ENCODE measurements at places on chromosomes 11 and 22.
A peak's percentile ranks its signal among the peaks of the same experiment; 100 is the strongest.

GRCh38 chr11:117919781-117920221, 9.4 kb downstream of the TMPRSS13 start:
- H3K36me3 ChIP-seq = no peaks in the 10 kb centered on the region
- no peaks in the 10 kb centered on the region for H3K27me3 ChIP-seq
- DNase-seq = no peak
- H3K4me3 ChIP-seq = no peak overlapping the region
- no peak overlapping the region for H3K27ac ChIP-seq

GRCh38 chr11:38818720-38819119, 2220.7 kb upstream of the RAG2 start:
- no peak overlapping the region for H3K27ac ChIP-seq
- H3K4me1 ChIP-seq = no peaks in the 10 kb centered on the region
- no peaks in the 10 kb centered on the region for H3K36me3 ChIP-seq

- H3K27ac ChIP-seq = no peak overlapping the region
- DNase-seq = no peak
- no peak overlapping the region for H3K4me3 ChIP-seq
- no peaks in the 10 kb centered on the region for H3K27me3 ChIP-seq
- peaks cover 24% of the 10 kb centered on the region for H3K4me1 ChIP-seq
- no peaks in the 10 kb centered on the region for H3K36me3 ChIP-seq
Observed at GRCh38 chr22:35634015-35634414, 14.2 kb upstream of the APOL6 start.

DNA sequence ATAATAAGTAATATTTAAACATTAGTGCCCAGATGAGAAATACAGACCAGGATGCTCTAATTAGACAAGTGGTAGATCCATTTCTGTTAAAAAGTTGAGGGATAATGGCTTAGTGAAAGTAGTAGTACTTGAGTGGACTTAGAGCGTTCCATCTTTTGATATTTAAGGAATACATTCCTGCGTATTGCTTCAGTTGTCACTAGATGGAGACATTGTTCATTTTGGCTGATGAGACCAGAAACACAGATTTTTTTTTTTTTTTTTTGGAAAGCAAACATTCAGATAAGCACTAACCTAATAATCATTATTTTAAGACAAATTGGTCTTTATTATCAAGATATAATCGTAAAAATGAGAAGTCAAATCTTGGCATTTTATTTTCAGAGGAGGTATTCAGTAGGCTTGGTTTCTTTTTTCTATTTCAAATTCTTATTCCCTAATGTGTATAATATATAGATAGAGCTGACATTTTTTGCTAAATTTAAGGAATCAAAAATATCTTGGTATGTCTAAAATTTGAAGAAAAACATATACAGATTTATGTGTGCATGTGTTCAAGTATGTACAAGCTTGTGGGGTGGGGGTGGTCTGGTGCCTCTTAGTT, 92.9 kb downstream of the DYNC2H1 start:
- H3K27me3 ChIP-seq = no peaks in the 10 kb centered on the region
- no peak for DNase-seq
- no peak overlapping the region for H3K4me3 ChIP-seq
- H3K27ac ChIP-seq = no peak overlapping the region
- peaks cover 34% of the 10 kb centered on the region for H3K36me3 ChIP-seq
- no peaks in the 10 kb centered on the region for H3K4me1 ChIP-seq

DNA sequence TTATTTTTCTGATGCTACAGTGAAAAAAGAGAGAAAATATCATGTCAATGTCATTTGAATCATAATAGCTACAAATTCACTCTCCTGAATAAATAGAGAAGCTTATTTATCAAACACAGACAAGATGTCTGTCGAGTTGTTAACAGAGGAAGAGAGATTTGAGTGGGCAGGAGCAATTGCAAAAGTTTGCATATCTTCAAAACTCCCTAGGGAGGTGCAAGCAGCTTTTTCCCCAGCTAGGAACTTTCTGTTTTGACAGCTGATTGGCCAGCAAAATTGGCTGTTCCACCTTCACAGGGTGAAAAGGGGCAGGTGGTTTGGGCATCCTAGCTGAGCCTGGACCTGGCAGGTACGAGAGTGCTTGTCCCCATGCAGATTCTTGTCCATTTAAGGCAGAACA, 98.2 kb downstream of the NTM start:
- H3K4me3 ChIP-seq = no peak overlapping the region
- H3K4me1 ChIP-seq = no peaks in the 10 kb centered on the region
- H3K27me3 ChIP-seq = peaks cover 14% of the 10 kb centered on the region
- H3K27ac ChIP-seq = no peak overlapping the region
- no peak for DNase-seq
- no peaks in the 10 kb centered on the region for H3K36me3 ChIP-seq

GRCh38 chr11:126281245-126281644, 1.6 kb upstream of the TIRAP start:
- DNase-seq = peak; percentile 71
- no peak overlapping the region for H3K27ac ChIP-seq
- H3K36me3 ChIP-seq = peaks cover 7% of the 10 kb centered on the region
- peaks cover 23% of the 10 kb centered on the region for H3K4me1 ChIP-seq

- H3K4me3 ChIP-seq = no peak overlapping the region
- H3K27me3 ChIP-seq = no peaks in the 10 kb centered on the region
- no peak for DNase-seq
- no peaks in the 10 kb centered on the region for H3K36me3 ChIP-seq
Observed at GRCh38 chr11:32231909-32232493, 141.1 kb downstream of the RCN1 start.

GRCh38 chr11:1381793-1382425, 7.8 kb upstream of the BRSK2 start:
- no peaks in the 10 kb centered on the region for H3K27me3 ChIP-seq
- H3K4me1 ChIP-seq = peaks cover 8% of the 10 kb centered on the region
- H3K4me3 ChIP-seq = no peak overlapping the region

DNA sequence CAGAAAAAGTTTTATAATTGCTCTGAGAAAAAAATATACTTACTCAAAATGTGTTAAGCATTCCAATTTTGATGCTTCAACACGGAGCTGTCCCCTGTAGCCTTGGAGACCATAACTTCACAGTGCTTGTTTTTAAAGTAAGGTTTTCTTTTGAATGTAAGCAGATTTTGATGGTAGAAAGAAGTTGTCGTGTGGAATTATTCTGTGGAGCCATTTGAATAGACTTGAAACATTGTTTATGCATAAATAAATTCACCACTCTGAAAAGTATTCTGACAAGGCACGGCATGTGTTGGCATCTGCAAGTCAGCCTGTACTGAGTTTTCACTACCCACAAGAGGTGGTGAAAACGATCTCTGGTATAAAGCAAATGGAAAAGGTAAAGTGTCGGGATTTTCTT, 115.5 kb downstream of the UVRAG start:
- no peak for DNase-seq
- H3K27ac ChIP-seq = no peak overlapping the region
- H3K27me3 ChIP-seq = no peaks in the 10 kb centered on the region
- H3K4me1 ChIP-seq = no peaks in the 10 kb centered on the region
- no peak overlapping the region for H3K4me3 ChIP-seq

GRCh38 chr11:32792948-32793475, 1.4 kb downstream of the CCDC73 start:
- no peak for DNase-seq
- no peak overlapping the region for H3K27ac ChIP-seq

GRCh38 chr22:28909375-28909774, 26.0 kb downstream of the ZNRF3 start:
- H3K4me1 ChIP-seq = peaks cover 51% of the 10 kb centered on the region
- no peak for DNase-seq
- H3K4me3 ChIP-seq = no peak overlapping the region
- H3K27ac ChIP-seq = no peak overlapping the region
- no peaks in the 10 kb centered on the region for H3K27me3 ChIP-seq

DNA sequence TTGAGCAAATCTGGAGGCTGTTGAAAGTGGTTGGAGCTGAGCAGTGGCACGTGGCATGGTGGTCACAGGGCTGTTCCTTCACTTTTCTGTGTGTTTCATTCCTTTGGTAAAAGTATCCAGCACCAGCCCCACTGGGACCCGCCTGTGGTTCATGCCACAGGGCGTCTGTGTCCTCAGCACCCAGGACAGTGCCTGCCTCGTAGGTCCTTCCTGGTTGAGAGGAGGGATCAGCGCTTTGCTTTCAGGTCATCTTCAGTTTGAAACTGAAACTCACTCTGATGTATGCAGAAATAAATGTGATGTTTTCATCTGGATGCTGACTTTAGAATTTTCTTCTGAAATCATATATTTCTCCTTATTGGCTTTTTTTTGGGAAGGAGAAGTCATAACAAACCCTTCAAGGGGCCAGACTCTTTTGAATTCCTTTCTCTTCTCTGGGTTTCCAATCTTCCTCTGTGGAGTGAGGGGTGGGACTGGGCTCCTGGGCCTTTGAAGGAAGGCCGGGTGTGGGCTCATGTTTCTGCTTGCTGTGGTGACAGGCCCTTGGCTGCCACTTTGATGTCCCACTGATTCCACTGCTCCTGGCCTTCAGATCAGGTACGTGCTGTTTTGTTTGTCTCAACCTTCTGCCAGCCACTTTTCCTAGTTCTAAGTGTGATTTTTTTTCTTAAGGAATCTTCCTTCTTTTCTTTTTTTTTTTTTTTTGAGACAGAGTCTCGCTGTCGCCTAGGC, 26.2 kb downstream of the TBC1D22A start:
- H3K36me3 ChIP-seq = peaks cover 7% of the 10 kb centered on the region
- DNase-seq = no peak
- no peak overlapping the region for H3K27ac ChIP-seq
- peaks cover 34% of the 10 kb centered on the region for H3K4me1 ChIP-seq

GRCh38 chr11:125428486-125429173, 67.4 kb downstream of the FEZ1 start:
- DNase-seq = no peak
- no peaks in the 10 kb centered on the region for H3K36me3 ChIP-seq
- H3K4me3 ChIP-seq = no peak overlapping the region
- H3K4me1 ChIP-seq = no peaks in the 10 kb centered on the region
- H3K27ac ChIP-seq = no peak overlapping the region

- DNase-seq = no peak
- H3K36me3 ChIP-seq = peaks cover 6% of the 10 kb centered on the region
- H3K27ac ChIP-seq = peak overlapping the region; percentile 93
- H3K27me3 ChIP-seq = no peaks in the 10 kb centered on the region
- H3K4me3 ChIP-seq = peak overlapping the region; percentile 64
Observed at GRCh38 chr22:27919942-27920755, 1.1 kb upstream of the PITPNB start.

DNA sequence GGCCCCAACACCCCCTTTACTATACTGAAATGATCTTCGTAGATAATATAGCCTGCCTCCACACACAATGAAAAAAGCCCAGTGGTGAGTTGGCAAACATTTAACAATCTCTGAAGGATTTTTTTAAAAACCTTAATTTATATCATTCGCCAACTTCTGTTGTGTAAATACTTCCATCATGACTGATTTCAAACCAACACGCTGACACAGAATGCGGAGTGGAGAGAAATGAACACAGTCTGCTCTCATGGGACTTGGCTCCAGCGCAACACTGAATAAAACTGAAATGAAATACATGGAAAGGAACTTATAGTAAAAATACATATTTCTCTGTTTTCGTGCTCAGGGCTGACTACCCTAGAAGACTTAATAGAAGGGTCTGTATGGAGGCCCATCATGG, 61.3 kb upstream of the WNT11 start:
- peaks cover 17% of the 10 kb centered on the region for H3K4me1 ChIP-seq
- H3K36me3 ChIP-seq = no peaks in the 10 kb centered on the region
- DNase-seq = no peak
- no peak overlapping the region for H3K4me3 ChIP-seq

GRCh38 chr11:126546694-126547093, 191.2 kb downstream of the ST3GAL4 start:
- H3K27ac ChIP-seq = no peak overlapping the region
- H3K27me3 ChIP-seq = no peaks in the 10 kb centered on the region
- no peaks in the 10 kb centered on the region for H3K4me1 ChIP-seq

DNA sequence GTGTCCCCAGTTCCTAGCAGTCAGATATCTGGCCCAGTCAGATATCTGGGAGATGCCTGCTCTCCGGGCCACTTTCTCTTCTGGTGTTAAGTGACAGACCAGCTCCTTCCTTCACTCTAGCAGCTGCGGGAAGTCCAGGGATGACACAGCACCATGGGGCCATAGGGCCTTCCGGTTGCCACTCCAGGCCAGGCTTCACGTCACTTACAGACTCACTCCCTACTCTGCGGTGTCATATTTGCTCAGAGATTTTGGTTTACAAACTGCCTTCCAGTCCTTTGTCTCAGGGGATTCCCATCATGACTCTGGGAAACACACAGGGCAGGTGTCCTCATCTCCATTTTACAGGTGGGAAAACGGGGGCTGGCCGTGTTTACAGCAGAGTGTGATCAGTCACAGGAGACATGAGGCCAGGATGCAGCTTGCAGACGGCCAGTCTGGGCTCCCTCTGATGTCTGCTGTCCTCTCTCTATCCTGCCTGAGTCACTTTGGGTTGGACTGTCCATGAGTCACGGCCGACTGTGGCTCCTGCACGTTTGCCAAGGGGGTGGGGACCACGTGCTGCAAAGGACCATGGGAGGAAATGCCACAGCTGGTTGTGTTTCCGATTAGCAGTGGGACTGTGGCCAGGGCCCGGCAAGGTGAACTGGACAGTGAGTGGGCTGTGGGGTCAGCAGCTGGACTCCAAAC, 8.2 kb upstream of the TBC1D22A start:
- peak; percentile 91 for DNase-seq
- no peaks in the 10 kb centered on the region for H3K27me3 ChIP-seq

DNA sequence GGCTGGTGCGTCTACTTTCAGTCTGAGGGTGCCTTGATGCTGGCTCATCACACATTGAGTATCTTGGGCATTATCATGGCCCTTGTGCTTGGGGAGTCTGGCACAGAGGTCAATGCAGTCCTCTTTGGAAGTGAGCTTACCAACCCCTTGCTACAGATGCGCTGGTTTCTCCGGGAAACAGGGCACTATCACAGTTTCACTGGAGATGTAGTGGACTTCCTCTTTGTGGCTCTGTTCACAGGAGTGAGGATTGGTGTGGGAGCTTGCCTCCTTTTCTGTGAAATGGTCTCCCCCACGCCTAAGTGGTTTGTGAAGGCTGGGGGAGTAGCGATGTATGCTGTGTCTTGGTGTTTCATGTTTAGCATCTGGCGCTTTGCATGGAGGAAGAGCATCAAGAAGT, 4.9 kb downstream of the TLCD5 start:
- peaks cover 26% of the 10 kb centered on the region for H3K4me1 ChIP-seq
- DNase-seq = no peak
- peaks cover 5% of the 10 kb centered on the region for H3K36me3 ChIP-seq
- no peaks in the 10 kb centered on the region for H3K27me3 ChIP-seq

DNA sequence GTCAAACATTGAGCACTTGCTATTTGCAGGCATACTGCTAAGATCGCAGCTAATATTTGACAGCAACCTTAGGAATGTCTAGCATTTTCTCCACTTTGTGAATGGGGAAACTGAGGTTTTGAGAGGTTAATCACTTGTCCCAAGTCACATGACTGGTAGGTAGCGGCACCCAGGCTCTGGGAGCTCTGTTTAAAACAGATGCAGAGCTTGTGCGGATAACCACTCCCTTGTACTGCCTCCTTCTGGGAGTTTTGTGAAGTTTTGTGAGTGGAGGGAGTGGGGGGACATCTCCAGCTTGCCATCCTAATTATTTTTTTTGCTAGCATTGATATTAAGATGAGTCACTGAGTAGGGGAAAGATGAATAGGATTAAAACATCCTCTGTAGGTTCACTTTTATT, 134.7 kb downstream of the GRIK4 start:
- H3K36me3 ChIP-seq = no peaks in the 10 kb centered on the region
- H3K4me1 ChIP-seq = no peaks in the 10 kb centered on the region
- H3K4me3 ChIP-seq = no peak overlapping the region
- H3K27ac ChIP-seq = no peak overlapping the region
- peaks cover 4% of the 10 kb centered on the region for H3K27me3 ChIP-seq
- DNase-seq = peak; percentile 2

GRCh38 chr11:114250993-114251814, 45.0 kb upstream of the NNMT start:
- H3K27ac ChIP-seq = no peak overlapping the region
- no peak for DNase-seq
- peaks cover under 1% of the 10 kb centered on the region for H3K4me1 ChIP-seq
- no peak overlapping the region for H3K4me3 ChIP-seq
- peaks cover 81% of the 10 kb centered on the region for H3K36me3 ChIP-seq
